ENCODE measurements at places on chromosomes 4 and X.

- DNase-seq: no peak
Observed at GRCh38 chr4:188892837-188893236, 753.6 kb downstream of the TRIML1 start.

DNA sequence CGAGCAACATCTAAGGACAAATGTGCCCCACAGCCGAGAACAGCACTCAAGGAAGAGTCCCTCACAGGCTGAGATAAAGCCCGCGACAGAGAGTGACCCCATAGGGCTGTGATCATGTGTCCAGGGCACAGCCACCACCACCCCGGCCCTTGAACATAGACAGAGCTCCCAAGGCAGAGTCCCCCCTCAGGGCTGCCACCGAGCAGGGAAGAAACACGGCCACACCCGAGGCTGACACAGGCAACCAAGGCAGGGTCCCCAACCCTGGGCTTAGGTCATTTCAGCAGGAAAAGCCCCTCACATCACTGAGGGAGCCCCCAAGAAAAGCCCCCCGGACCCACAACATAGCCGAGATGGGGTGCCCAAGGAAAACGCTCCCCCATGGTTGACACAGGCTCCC lies 463 bp downstream of the CT45A10 start:
- no peak for DNase-seq

DNA sequence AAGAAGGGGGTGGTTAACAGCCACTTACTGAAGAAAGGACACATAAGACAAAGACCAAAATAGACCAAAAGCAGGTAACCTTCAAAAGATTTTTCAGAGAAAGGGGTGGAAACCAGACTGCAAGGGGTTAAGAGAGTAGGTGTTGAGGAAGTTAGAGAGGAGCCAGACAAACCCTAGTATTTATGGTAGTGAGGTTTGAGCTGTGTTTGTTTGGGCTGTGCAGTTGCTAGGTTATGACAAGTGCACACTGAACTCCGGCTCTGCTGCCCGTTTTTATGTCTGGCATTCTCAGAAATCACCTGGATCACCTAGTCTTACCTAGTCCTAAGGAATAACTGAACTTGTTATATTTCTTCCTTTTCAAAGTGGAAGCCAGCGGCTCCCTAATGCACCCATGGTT lies 22.9 kb upstream of the G3BP2 start:
- DNase-seq: no peak

- no peak for DNase-seq
Observed at GRCh38 chr4:75678965-75679364, 5.8 kb upstream of the G3BP2 start.

GRCh38 chr4:14117575-14118238 lies 490.2 kb upstream of the BOD1L1 start:
- DNase-seq: no peak

DNA sequence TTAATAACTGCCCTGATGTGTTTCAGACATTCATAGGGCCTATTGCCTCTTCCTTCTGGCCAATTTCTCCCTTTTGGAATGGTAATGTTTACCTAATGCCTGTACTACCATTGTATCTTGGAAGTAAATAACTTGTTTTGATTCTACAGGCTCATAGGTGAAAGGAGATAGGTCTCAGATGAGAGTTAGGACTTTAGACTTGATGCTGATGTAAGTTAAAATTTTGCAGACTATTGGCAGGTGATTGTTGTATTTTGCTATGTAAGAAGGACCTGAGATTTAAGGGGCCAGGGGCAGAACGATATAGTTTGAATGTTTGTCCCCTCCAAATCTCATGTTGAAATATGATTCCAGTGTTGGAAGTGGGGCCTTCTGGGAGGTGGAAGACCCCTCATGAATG lies 215.5 kb downstream of the SLC39A8 start:
- no peak for DNase-seq
